Cerebellum (tissue), 4 donors: ENCODE measurements at places on chromosomes 12 and 14. TPM values are rescaled to one million over a fixed set of nuclear protein-coding genes. Genes with fewer than 3 reads are reported as not detected.

DNA sequence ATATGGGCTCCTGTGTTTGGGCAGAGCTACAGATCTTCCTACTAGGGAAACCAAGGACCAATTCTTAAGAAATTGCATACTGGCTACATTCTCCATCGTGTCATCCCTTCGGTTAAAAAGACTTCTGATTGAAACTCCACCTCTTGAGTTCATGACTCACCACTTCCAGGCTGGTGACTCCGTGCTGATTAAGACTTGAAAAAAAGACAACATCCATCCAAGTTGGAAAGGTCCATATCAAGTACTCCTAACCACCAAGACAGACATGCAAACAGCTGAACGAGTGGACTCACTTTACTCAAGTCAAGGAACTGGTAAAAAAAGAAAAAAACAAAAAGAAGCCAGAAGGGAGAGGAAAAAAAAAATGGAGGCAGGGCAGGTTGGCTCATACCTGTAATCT is 63.4 kb downstream of the APOBEC1 start:
- DNase-seq, result no peak

- no peak for DNase-seq
Measured at GRCh38 chr14:24032727-24033418, 18.9 kb upstream of the CARMIL3 start.

DNA sequence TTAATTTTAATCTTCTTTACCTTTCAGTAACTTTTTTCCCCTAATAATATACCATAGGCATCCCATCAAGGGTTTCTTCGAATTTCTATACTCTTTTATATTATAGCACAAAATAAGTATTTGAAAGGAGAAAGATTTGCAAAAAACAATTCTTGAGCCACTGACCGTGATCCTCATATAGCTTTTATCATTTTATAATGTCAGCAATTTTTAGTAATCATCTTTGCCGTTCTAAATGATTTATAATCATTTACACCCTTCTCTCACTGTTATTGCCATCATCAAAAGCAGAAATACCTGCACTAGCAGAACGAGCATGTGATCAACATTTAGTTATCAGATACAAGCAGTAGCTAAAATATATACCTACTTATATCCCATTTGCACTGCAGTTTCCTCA is 16.9 kb downstream of the PTPRQ start:
- no peak for DNase-seq

- DNase-seq, result no peak
Measured at GRCh38 chr14:68846466-68846865, 53.6 kb upstream of the ZFP36L1 start.

DNA sequence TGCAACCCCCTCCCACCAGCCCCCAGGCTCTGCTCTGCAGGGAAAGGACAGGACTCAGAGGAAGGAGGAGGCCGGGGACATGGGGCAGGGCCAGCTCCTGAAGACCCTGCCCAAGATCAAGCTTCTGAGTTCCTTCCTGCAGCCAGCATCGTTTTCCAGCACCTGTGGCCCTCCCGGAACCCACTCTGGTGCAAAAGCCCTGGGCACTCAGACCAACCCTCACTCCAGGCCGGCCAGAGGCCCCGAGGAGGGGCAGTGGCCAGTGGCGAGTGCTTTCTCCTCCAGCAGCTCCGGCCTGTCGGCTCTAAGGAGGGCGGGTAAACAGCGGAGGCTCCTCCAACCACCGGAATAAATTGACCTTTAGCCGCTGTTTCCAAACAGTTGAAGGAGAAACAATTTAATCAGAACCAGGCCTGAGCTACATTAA is 10.8 kb downstream of the TMEM179 start:
- DNase-seq, result no peak

GRCh38 chr12:124302807-124303578 is 8.1 kb downstream of the RFLNA start:
- DNase-seq, result no peak

DNA sequence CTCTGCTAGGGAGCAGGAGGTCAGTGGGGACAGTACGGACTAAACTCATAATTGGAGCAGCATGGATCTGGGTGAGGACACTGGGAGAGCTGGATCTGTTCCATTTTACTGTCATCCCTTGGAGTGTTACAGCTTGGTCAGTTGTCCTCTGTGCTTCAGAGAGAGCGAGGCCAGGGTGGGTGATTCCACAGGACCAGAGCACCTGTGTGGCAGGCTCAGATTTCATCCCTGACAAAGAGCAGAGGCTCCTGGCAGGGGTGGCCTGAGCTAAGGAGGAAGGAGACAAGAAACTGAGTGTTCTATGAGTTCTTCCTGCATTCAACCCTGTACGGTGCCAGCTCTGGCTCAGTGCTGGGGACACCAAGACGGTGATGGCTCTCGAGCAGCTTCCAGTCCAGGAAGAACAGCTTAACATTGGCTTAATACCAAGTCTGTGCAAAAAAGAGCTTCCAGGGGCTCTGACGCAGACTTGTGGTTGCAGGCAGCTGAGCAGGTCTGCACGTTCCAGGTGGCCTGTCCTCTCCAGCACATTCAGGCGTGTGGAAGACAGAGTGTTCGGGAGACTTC is 8.4 kb upstream of the PGF start:
- DNase-seq, result no peak

DNA sequence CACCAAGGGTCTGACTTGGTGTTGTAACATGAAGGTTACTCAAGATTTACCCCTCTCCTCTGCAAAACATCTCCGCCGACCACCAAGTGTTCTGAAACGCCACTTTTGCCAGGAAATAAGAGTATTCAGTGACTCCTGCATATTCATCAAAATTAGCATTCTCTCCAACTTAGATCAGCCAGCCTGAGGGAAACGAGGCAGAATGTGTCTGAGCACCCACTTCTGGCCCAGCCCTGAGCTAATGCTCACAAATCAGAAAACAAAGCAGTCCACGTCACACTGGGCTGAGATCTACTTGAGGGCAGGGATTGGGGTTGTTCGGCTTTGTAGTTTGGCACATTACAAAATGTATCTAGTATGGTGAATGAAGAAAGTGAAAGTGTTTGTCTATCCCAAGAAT is 64.3 kb downstream of the TBX5 start:
- no peak for DNase-seq

DNA sequence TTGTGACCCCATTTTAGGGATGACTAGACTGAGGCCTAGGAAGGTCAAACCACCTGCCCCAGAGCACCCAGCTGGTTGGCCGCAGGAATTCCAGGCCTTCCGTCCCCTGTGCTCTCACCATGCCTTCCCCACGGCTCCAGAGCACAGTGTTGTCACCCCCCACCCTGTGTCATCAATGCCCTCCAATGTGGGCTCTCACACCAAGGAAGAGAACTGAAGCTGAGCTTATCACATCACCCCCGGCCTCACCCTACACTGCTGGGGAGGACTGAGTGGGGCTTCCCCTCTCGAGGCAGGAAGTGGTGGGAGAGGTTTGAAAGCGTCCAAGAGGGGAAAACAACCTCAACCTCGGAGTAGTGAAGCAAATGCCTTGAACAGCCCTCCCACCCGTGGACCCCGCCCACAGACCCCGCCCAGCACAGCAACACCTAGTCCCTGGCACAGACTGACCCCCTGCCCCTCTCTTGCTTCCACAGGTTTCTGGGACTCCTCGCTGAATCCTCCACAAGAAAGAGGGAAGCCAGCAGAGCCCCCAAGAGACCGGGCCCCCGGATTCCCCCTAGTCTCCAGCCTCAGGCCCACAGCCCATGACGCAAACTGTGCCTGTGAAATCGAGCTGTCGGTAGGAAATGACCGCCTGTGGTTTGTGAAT is 97.2 kb downstream of the LGMN start:
- no peak for DNase-seq

GRCh38 chr14:55537782-55538181 is 42.2 kb upstream of the KTN1 start:
- no peak for DNase-seq

GRCh38 chr12:92747151-92747550 is 44.4 kb downstream of the PLEKHG7 start:
- no peak for DNase-seq

The TAS2R9 gene
- 1.7 TPM for total RNA-seq

DNA sequence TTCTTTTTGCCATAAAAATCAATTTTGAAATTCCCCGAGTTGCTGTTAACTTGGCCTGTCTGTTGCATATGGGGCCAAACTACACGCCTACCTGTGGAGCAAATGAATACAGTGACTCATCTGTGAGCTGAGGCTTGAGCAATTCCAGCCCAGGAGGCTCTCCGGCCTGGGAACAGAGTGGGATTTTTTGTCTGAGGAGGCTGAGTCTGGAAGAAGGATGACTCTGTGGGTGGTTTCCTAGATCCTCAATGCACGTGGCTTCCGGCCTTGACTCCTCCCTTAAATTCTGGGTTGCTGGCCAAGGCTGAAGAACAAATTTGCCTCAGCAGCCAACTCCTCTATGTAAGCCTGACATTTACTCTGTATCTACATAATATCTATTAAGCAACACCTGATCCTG is 124.1 kb downstream of the SSPN start:
- no peak for DNase-seq

DNA sequence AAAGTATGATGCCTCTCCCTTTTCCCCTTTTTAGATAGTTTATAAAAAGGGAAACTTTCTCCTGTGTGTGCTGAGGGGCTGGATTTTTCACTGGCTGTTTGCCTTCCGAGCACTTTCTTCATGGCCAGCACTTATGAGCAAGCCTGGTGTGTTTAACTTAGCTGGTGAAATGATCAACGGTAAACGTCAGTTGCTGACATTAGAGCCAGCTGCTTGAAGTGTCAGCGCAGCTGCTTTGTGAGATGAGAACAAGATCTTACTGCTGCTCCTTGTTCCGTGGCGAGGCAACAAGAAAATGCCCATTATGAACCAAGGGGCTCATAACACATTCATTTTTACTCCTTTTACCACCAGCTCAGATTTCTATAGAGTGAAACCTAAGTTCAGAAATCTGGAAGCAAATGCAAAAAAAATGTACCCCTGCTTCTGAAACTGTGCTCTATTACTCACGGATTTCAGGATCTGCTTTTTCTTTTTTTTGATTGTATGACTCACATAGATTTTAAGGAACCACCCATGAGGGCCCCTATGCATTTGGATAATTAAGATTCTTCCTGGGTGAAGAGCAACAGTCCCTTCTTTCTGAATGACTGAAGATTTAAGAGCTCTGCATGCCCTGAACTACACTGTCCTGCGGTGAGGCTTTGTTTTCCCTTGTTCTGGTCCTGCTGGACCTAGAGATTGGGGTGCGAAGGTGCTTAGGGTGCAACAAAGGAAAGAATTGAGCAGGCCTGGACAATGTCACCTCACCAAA is 74.3 kb upstream of the CPM start:
- no peak for DNase-seq

- DNase-seq, result no peak
Measured at GRCh38 chr12:119314290-119314689, 20.2 kb upstream of the CCDC60 start.

The TSPAN11 gene
- 17.3 TPM for total RNA-seq

GRCh38 chr14:20179880-20180279 is 10.8 kb upstream of the OR11G2 start:
- DNase-seq, result no peak

DNA sequence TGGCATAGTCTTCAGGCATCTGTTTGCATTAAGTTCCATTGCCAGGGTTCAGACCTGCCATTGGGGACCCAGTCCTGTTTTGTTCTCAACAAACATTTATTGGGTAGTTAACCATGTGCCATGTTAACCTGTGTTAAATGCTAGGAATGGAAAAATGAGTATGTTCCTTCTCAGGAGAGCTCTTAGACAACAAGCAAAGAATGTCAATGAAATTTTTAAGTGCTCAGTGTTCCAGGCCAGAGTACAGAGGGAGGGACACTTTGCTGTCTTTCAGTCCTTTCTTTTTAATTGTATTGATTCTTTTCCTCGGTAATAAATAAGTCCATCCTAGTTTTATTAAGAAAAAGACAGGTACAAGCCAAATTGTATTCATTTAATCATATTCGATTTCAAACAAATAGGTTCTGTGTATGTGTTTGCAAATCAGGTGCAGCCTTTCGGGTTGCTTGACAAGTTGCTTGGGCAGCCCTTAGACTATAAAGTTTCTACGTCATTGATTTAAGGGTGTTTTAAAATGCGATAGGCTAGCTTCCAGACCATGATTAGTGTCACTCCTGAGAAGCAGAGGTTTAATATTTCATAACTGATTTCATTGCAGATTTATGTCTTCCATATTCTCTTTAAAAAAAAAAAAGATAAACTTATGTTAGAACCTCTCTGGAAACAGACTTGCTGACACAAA is 123.1 kb downstream of the DERA start:
- DNase-seq, result no peak

DNA sequence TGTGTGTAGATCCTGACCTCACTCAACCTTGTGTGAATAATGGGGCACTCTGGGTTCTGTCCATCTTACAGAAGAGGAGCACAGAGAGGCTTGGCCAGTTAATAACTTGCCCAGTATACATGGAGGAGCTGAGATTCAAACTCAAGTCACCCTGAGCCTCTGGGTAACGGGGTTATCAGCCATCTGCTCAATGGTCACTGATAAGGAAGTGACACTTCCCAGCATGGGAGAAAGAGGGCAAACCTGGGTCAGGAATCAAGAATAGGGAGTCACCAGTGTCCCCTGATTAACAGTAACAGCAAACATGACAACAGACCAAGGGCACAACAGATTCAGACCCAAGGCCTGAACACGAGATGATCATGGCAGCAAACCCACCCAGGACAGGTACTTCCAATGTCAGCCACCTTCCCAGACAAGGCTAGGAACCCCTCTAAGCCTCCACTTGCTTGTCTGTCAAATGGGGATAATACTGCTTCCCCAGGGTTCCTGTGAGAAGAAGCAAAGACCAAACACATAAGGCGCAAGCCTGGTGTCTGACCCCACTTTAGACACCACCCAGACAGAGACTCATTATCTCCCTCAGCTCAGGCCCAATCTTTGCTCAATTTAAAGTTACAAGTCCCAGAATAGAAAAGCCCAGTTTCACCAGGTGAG is 3.6 kb downstream of the CCDC85C start:
- DNase-seq, result no peak

GRCh38 chr12:104439137-104439536 is 17.6 kb upstream of the CHST11 start:
- no peak for DNase-seq

The OR4E2 gene
- total RNA-seq, result not detected

GRCh38 chr12:81294325-81295190 is 216.7 kb downstream of the ACSS3 start:
- DNase-seq, result no peak

- no peak for DNase-seq
Measured at GRCh38 chr12:42689699-42690098, 100.2 kb upstream of the PRICKLE1 start.

DNA sequence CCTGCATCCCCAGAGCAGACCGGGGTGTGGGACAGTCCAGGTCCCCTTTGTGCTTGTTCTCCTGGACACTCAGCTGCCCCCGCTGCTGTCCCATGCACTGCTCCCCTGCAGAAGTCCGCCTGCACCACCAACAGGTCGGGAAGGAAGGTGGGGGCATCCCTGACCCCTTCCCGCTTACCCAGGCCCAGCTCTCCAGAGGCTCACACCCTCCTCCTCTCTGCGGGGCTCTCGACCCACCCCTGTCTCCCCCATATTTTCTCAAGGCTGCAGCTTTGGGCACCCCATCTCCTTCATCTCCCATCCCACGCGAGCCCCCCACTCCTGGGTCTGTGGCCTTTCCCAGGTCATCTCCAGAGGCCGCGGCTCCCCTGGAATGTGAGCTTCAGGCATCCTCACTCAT is 9.4 kb downstream of the ZBTB42 start:
- no peak for DNase-seq
